ENCODE measurements at places on chromosomes 12 and 14.

DNA sequence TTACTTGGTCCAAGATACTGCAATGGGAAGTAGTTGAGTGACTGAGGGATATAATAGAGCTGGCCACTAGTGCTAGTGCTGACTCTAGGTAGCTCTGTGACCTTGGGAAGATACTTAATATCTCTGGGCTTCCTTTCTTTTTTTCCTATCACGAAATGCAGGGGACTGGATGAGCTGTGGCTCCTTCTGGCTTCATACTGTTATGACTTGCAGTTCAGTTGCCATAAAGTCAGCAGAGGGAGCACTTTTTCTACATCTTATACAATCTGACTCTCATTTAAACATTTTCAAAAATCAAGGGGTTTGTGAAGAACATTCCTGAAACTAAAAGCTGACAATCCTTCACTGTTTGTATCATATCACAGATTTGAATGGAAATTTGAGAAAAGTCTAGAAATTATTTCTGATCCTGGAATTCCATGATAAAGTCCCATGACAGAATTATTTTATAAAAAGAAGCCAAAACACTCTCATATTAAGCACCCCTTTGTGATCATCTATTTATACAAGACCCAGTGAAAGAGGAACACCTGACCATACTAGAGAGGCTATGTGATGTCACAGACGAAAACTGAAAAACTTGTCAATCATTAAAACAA lies 5.3 kb downstream of the BHLHE41 start:
- DNase-seq, result peak; percentile 44

GRCh38 chr14:32403688-32404087 lies 74.6 kb downstream of the AKAP6 start:
- no peak for DNase-seq

- no peak for DNase-seq
Observed at GRCh38 chr12:104175726-104176247, 37.8 kb upstream of the NFYB start.

DNA sequence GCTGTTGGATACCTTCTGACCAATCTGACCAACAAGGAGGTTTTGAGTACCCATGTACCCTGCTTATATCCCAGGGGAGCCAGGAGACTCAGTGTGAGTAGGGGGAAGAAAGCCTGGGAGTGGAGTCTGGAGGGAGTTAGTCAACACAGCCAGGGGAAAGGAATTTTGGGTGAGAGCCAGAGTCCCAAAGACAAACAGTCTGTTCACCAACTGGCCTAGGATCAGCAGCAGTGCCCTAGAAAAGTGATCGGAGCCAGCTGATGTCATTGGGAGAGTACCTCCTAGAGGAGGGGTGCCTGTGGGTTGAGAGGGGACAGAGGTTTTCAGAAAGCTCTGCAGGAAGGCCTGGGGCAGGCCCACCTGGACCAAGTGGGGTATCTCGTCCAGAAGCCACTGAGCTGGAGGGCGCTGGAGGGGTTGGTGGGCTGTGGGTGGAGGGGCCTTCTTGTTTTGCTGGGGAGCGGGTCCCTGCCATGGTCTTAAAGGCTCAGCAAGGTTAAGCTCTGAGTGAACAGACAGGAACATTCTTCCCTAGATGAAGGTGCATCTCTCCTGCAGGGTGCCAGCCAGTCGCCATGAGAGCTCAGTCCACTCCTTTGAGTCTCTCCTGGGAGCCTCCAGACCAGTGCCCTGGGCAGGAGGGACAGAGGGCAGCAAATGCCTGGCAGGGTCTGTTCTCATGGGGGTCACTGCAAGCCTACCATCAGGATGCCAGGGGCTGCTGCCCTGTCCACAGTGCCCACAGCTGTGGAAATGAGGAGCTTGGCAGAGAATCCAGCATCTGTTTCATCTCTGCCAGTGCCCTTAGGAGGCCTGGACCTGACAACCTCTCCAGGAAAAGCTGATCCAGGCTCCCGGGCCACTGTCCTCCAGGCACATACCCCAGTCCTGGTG lies 63.6 kb downstream of the CHGA start:
- no peak for DNase-seq

DNA sequence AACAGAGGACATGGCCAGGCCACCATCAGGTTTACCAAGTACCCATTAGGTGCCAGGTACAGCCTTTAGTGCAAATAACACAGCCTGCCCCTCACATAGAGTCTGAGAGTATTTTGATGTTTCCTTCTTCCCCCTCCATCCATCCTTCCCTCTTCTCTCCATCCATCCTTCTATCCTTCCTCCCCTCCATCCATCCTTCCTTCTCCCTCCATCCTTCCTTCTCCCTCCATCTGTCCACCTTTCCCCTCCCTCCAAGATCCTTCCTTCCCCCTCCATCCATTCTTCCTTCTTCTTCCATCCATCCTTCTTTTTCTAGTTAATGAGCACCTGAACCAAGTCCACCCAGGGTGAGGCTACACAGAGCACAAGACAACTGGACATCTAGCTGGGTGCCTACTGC lies 39.8 kb downstream of the ITPK1 start:
- DNase-seq, result no peak

GRCh38 chr14:86296173-86296572 lies 766.2 kb downstream of the FLRT2 start:
- DNase-seq, result no peak

DNA sequence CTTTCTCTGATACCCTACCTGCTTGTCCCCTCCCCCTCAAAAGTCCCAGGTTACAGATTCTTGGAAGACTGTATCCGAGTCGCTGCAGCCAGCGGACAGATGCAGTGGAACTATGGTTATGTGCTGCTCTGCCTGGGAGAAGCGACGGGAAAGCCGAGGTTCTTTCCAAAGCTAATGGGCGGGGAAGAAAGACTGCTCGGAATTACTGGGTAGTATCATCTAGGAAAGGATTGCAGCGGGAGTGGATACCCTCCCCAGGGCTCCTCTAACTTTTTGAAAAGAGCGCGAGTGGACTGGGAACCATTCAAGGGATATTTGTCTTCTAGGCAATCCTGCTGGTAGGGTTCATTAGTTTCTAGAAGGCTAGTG lies 1.4 kb downstream of the PTHLH start:
- no peak for DNase-seq

DNA sequence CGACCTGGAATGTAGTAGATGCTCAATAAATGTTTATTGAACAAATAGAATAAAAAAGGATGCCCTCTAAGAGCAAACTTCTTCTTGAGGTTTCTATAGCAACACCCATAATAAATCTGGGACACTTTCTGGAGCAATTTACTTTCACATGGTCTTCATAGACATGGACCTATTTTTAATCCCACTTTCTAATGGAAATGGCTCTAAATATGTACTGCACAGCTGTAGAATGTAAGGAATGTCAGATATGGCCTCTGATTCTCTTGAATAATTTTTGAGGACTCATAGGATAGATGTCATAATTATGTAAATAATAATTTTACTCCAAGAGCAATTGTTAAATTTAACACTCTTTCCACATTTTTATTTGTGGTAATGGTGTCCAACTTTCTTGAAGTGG lies 133.5 kb upstream of the DAAM1 start:
- no peak for DNase-seq

DNA sequence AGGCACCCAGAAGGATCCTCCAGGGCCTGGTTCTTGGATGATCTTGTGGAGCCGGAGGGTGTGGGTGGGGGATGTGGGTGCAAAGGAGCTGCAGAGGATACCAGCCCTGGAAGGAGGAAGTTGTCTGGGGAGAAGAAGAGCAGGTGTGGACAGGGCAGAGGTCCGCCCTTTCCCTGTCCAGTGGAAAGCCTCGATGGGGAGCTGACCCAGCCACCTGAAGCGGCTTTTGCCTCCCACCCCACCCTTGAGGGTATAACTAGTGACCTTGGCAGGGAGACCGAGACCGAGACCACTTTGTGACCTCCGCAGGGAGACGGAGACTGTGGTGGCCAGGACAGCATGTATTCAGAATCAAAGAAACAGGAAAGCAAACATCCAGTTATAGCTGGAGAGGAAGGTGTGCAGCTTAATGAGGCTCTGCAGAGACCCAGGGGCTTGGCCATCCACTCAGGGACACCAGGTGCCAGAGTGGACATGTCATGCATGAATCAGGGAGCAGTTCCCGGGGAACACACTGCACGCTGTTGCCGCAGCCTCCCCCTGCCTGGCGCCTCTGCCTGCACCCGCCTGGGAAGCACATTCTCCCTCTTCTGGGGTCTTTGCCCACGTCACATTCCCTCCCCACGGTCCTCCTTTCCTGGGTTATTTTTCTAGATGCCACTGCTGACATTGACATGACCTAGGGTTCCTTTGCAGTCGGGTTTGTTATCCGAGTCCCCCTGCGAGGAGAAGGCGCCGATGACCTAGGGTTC lies 87.7 kb downstream of the ADGRD1 start:
- DNase-seq, result no peak

- peak; percentile 24 for DNase-seq
Observed at GRCh38 chr12:29655861-29656260, 127.9 kb downstream of the TMTC1 start.

GRCh38 chr14:77151245-77151644 lies 9.7 kb upstream of the ZDHHC22 start:
- DNase-seq, result no peak

DNA sequence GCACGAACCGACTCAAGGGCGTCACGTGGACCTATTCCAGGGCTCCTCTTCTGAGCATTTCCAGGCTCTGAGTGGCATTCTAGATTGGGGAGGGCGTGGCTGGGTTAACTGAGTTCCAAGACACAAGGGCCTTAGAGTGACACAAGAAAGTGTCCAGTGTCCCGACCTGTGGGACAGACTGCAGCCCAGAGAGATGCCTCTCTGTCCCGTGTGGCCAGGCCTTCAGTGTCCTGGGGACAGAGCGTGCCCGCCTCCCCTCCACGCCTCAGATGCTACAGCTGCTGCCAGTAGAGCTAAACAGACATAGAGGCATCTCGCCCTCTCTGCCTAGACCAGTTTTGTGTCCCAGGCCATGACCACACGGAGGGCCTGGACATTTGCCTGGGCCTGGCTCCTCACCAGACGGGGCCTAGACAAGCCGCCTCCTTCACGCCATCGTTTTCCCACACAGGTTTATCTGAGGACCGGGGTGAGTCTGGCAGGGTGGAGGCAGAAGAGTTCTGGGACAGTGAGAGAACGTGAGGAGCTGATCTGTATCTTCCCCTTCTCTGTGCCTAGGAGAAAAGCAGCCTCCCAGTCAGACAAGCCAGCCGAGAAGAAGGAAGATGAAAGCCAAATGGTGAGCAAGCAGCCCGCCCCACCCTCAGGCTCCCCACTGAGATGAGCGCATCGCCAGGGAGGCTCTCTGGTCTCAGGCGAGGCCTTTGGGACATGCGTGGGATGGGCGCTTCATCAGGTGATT lies 27.1 kb downstream of the DEGS2 start:
- no peak for DNase-seq

DNA sequence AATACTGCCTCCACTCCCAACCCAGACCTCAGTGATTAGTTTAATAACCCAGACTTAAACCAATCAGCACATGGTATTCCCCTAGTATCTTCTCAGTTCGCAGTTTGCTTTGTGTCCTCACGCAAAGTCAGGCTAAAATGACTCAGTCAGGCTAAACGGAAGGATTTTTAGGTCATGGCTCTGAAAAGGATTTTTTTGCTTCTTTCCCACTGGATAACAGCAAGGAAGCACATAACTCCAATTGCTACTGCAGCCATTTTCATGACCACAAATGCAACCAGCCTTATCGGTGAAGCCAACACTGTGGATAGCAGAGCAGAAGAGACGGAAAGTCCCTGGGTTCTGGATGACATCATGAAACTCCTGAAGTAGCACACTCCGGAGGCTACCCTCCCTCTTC lies 67.7 kb downstream of the ZC3H14 start:
- DNase-seq, result no peak

- DNase-seq, result peak; percentile 21
Observed at GRCh38 chr14:91171291-91171690, 57.4 kb downstream of the DGLUCY start.

DNA sequence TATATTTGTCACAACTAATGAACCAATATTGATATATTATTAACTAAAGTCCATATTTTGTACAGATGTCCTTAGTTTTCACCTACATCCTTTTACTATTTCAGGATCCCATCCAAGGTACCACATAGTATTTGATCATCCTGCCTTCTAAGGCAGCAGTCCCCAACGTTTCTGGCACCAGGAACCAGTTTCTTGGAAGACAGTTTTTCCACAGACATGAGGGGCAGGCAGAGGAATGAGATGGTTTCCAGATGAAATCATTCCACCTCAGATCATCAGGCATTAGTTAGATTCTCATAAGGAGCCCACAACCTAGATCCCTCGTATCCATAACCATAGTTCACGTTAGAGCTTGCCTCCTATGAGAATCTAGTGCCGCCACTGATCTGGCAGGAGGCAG lies 82.8 kb upstream of the BCL2L14 start:
- DNase-seq, result no peak

GRCh38 chr14:53581504-53581903 lies 375.1 kb downstream of the BMP4 start:
- no peak for DNase-seq

DNA sequence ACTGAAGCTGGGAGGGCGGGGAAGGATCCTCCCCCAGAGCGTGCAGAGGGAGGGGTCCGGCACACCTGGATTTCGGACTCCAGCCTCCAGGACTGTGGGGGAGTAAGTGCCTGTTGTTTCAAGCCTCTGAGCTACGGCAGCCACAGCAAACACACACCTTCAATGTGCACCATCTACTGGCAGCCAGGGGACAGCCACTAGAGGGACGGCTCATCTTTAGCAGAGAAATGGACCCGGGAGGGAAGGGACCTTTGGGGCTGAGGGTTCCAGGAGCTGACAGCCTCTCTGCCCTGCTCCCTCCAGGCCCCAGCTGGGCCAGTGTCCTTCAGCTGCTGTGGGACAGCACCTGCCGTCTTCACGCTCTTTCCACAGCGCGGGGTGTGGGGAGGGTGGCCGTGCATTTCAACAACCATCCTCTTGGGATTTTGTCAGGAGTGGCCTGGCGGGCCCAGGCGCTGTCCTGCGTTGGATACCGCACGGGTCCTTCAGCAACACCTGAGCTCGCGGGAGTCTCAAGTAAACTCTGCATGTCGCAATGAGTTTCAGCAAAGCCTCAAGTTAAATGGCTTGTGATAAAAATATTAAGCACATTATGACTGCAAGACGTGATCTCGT lies 209.2 kb upstream of the C14orf180 start:
- DNase-seq, result no peak

DNA sequence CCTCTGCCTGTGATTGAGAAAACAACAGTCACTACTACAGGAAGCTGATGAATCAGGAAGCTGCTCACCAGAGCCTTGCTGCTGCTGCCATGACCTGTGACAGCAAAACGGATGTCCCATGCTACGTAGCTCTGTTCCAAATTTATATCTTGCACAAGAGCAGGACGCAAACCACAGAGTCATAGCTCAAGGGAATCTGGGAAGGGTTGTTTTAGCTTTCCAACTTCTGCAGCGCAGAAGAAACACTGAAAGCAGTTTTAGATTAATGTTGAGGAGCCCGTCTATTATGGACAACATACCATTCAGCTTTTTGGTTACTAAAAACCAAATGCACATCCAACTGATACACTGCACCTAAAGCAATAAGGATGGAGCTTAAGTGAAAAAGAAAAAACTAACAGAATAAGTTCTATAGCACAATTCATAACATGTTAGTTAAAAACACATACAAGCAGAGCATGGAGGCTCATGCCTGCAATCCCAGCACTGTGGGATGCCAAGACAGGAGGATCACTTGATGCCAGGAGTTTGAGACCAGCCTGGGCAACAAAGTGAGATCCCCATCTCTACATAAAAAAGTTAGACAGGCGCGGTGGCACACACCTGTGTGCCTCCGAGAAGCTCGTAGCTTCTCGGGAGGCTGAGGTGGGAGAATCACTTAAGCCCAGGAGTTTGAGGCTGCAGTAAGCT lies 1.7 kb upstream of the ANKRD33 start:
- DNase-seq, result peak; percentile 76

- no peak for DNase-seq
Observed at GRCh38 chr12:47556261-47557030, 149.4 kb downstream of the RPAP3 start.

All from gastrocnemius medialis (tissue), 4 donors.